ENCODE measurements at places on chromosomes 5 and 9.

DNA sequence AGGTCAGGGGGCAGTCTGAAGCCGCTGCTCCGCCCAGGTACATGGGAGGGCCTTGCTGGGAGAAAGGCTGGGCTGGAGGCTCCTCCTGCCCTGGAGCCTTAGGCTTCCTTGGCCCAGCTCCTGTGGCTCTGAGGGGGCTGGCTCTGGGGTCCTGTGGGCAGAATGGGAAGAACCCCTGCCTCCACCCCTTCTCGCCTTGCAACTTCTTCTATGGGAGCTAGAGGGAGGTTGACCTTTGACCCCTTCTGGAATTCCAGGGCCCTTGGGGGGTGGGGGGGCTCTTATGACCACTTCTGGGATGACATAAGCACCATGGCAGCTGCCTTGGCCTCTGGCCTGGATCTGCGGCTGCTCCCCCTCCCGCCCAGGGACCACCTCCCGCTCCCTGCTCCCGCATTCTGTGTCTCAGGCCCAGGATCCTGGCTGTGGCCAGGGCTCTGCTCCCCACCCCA lies 32.2 kb downstream of the IER5L start:
- DNase-seq: no peak

GRCh38 chr5:128237000-128237399 lies 153.4 kb downstream of the SLC12A2 start:
- no peak for DNase-seq

- peak; percentile 29 for DNase-seq
Observed at GRCh38 chr5:131381777-131382176, 117.9 kb downstream of the CDC42SE2 start.

DNA sequence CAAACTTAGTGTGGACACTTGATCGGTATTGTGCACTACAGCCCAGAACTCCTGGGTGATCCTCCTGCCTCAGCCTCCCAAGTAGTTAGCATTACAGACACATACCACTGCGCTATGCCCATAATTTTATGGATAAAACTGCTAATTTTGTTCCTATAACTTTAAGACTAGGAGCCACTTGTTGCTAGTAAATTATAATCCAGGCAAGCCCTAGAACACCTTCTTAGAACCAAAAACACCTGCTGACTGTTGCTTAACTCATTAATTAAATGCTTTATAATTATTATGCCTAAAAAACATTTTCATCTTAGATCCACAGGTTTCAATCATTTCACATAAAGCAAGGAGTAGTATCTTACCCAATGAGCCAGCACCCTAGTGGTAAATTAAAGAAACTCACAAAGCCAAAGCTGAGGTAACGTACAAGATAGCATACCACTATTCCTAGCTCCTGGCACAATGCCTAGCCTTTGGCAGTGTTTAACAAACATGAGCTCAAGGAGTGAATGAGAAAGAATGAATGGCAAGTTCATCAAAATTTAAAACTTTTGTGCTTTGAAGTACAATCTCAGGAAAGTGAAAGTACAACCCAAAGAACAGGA lies 5.4 kb downstream of the MRPS27 start:
- DNase-seq: no peak

DNA sequence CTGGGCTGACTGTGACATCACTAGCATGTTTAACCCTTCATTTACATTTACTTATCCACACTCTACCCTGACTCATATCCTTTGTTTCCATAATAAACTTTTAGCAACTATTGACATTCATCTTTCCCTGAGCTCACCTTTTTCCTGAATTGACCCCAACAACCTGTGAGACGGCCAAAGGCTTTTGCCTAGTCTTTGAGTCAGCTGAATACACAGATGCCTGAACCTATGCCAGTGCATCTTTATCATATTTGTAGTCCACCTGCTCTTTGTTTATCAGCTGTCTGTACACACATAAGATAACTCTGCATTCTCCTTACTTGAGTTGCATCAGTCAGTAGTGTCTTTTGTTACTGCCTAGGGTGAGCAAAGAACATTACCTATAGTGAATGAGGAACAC lies 128.5 kb upstream of the HMHB1 start:
- no peak for DNase-seq

All from activated CD8-positive, alpha-beta T cell treated with anti-CD3 and anti-CD28 coated beads for 36 hours (primary cell).